RPMI8226 (cell line): ENCODE measurements at places on chromosomes 3 and 15.

GRCh38 chr3:122387709-122388108 is 3.7 kb downstream of the FAM162A start:
- no peak for DNase-seq

GRCh38 chr3:8443829-8444791 is 57.5 kb upstream of the LMCD1 start:
- peak; percentile 9 for DNase-seq

DNA sequence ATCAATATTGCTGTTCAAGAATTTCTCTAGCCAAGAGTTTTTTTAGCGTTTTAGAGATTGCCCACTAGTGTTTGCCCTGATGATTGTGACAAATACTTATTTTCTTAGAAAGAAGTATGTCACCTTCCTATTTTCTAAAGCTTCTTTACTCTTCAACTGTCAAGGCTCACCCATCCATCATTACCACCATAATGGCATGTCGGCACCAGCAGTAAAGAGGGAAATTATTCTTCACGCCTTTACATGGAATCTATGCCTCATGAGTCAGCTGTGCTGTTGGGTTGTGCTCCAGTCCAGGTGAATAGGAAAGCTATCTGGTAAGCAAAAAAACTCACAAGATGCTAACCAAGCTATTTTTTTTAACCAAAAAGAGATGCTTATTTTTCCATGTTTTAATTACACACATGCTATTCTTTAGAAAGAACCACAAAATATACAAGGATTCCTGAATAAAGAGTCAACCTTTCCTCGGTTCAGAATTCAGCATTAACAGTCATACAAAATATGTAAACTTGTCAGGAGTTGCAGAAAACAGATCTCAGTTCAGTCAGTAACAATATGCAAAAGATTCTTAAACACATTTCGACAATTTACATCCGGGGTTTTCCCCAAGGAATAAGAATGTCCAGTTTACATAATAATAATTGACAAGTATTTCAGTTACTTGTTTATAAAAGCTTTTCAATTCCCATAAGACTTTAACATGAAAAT is 128.0 kb downstream of the ATP8B4 start:
- no peak for DNase-seq

- DNase-seq, result no peak
Measured at GRCh38 chr3:48347500-48347899, 14.0 kb upstream of the SPINK8 start.

GRCh38 chr15:51585986-51586385 is 36.6 kb downstream of the DMXL2 start:
- DNase-seq, result no peak

DNA sequence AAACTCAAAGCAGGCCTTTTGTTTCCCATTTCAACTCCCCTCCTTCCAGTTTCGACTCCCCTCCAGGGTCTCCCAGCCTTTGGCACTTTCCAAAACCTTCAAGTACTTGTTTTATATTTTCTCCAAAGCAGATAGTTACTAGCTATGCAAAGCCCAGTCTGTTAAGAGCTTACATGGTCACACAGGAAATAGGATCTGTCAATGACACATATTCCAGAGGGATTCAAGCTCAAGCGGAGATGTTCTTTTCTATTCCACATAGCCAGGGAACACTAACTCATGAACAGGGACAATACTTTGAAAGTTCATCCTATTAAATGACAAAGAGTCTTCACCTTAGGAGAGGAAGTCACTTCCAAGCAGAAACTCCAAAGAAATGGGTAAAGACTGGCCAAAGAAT is 18.6 kb downstream of the SUCLG2 start:
- DNase-seq, result no peak

- DNase-seq, result no peak
Measured at GRCh38 chr15:20358779-20359414, 182.7 kb downstream of the GOLGA6L6 start.

DNA sequence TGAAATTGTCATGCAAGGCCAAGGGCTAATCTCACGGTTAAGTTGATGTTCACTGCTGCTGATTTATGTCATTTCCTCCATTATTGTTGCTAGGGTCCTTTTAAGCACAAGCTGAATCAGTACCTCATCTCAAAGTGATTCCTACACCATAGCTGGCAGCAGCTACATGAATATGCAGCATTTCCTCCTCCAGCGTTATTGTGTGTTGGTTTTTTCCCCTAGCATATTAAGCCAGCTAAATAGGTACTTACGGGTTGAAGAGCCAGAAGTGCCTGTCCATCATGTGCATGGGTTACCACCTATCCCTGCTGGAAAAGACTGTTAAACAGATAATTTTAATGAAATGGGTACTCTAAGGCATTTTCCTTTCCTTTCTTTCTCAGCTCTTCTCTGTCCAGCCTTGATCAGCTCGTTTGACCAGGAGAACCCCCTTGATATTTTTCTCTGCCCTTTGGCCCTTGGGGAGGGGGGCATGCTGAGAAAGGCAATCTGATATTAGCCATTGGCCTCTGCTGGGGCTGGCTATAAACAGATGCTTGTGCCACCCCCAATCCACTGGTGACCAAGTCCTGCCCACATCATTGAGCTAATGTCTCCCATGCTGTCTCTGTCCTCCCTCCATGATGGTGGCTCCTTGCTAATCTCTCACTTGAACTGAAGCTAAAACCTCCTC is 115.6 kb upstream of the PLXNA1 start:
- no peak for DNase-seq

- DNase-seq, result no peak
Measured at GRCh38 chr3:139716908-139717485, 39.2 kb upstream of the NMNAT3 start.
